Prostate gland (tissue), 2 donors: ENCODE measurements at places on chromosomes 1 and 21. TPM values are rescaled to one million over a fixed set of nuclear protein-coding genes. Genes with fewer than 3 reads are reported as not detected.

Gene KCNJ10
- not detected for total RNA-seq

Gene RIPPLY3
- total RNA-seq: 0.34 TPM

Gene RABGGTB
- total RNA-seq: 42.8 TPM

Gene NTMT2
- total RNA-seq: not detected

Gene FMO1
- 0.28 TPM for total RNA-seq

Gene TESK2
- 21.4 TPM for total RNA-seq

Gene KCNJ15
- 4.5 TPM for total RNA-seq

Gene CCDC27
- 0.97 TPM for total RNA-seq

Gene COL6A1
- total RNA-seq: 163 TPM

- DNase-seq: peak; percentile 57
Observed at GRCh38 chr1:206461602-206462455, 8.4 kb upstream of the IKBKE start.

DNA sequence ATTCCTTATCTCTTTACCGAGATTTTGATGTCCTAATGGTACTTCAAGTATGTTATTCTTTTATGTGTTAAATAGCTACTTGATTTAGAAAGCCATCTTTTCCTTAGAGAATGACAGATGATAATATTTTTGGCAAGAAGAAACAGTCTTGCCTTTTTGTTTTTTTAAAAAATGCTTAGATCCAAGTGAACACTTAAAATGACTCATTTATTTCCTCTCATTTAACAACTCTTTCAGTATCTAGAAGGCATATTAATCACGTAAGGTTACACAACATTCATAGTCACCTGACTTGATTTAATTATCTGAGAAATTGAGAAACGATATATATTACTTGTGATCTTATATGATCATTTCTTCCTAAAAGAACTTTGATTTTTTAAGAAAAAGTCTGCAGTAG lies 52.4 kb downstream of the SUCO start:
- no peak for DNase-seq

DNA sequence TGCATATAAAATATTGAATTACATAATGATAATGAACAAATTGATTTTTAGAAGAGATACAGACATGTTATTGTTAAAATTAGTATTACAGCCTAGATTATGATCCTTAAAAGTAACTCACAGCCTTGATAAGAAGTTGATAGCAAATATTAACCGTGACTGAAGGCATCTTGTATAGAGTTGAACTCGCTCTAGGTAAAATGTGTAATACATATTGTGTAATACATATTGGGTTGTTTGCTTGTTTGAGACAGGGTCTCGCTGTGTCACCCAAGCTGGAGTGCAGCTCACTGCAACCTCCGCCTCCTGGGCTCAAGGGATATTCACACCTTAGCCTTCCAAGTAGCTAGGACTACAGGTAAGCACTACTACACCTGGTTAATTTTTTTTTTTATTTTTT lies 269.9 kb downstream of the BRINP3 start:
- no peak for DNase-seq

DNA sequence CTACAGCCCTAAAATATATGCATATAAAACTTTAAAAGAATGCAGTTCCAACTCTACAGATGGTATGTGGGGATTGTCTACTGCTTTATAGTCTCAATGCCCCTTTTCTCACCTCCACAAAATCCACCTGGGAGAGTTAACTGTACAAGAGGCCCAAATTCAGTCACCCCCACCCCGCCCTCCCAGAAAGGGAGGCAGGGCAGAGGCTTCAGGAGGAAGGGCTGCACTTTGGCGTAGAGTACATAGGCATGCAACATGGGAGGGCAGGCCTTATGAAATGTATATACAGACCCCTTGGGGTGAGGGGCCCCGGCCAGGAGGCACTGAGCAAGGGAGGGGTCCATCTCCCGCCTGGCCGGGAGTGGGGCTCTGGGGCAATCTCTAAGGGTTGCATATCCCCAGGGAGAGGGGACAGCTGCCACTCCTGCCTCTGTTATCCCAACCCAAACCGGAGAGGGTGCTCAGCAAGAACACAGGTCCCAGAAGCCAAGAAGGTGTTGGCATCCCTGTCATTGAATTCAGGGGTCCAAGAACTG lies 1.3 kb upstream of the PYGO2 start:
- DNase-seq: no peak

- no peak for DNase-seq
Observed at GRCh38 chr1:91053630-91054029, 31.8 kb upstream of the ZNF644 start.

DNA sequence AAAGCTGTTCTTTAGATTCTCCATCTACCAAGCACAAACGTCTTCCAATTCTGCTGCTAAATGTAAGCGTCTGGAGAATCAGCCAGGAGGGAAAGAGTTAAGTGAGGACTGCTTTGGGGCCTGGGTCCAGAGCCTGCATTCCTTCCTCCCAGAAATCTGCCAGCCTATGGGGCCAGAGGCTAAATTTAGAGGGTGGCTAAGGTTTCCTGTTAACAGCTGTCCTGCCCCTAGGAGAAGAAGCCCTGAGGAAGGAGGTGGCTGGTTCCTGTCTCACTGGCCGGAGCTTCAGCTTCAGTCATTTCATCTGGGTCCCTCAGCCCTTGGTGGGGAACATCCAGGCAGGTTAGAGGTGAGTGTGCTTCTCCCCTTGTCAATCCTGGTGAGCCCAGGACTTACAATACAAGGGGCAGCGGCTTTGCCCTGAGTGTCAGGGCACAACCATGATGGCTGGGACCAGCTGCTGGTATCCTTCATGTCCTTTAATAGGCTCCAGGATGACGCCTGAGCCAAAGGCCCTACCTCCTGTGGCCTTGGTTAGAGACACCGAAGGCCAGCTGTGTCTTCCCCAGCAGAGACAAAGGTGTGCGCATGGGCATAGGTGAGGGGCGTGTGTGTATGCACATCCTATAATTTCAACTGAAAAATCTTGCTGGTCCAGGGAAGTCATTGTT lies at the start of gene STYXL2:
Gene STYXL2, plus strand, starts transcription at position 230 of the 671 bp plus-strand sequence. CDS start 775 bp downstream, outside the sequence.
- DNase-seq: no peak

GRCh38 chr1:40014253-40014706 lies 26.2 kb upstream of the CAP1 start:
- DNase-seq: no peak

- DNase-seq: no peak
Observed at GRCh38 chr1:73160759-73161158, 878.4 kb upstream of the NEGR1 start.

DNA sequence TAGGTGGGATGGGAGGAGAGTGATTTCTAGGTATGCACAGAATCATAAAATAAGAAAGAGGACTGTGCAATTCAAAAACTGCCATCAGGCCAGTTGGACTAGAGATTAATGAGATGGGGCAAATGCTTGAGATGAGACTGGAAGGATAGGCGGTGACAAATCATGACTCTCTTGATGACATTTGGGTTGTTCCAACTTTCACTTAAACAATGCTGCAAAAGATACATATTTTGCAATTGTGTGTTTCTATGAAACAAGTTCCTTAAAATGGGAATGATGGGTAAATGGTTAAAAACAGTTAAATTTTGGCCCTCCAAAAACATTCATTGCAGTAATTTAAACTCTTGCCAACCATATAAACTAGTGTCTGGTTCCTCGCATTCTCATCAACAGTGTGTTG lies 55.2 kb downstream of the RNASEL start:
- DNase-seq: no peak

GRCh38 chr1:212457740-212458338 lies 25.1 kb downstream of the NENF start:
- no peak for DNase-seq

- DNase-seq: no peak
Observed at GRCh38 chr21:40803101-40803500, 43.9 kb downstream of the DSCAM start.

- no peak for DNase-seq
Observed at GRCh38 chr1:193960499-193960898, 774.1 kb upstream of the B3GALT2 start.

DNA sequence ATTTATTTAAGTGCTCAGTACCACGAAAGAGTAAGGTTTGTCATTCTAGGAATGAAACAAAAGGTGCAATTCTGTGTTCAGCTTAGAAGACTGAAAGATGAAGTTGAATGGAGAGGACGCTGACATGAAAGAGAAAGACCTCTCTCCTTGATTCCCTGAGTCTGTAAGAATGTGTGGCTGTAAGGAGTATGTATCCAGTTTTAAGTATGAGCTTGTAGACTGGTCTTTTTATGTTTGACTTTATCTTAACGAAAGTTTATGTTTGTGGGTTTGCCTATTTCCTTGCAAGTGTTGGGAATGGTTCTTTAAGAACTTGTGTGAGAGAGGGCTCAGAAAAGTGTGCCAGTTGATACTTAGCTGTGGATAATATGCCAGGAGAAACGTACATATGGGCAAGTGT lies 1.4 kb downstream of the CHD1L start:
- DNase-seq: no peak

DNA sequence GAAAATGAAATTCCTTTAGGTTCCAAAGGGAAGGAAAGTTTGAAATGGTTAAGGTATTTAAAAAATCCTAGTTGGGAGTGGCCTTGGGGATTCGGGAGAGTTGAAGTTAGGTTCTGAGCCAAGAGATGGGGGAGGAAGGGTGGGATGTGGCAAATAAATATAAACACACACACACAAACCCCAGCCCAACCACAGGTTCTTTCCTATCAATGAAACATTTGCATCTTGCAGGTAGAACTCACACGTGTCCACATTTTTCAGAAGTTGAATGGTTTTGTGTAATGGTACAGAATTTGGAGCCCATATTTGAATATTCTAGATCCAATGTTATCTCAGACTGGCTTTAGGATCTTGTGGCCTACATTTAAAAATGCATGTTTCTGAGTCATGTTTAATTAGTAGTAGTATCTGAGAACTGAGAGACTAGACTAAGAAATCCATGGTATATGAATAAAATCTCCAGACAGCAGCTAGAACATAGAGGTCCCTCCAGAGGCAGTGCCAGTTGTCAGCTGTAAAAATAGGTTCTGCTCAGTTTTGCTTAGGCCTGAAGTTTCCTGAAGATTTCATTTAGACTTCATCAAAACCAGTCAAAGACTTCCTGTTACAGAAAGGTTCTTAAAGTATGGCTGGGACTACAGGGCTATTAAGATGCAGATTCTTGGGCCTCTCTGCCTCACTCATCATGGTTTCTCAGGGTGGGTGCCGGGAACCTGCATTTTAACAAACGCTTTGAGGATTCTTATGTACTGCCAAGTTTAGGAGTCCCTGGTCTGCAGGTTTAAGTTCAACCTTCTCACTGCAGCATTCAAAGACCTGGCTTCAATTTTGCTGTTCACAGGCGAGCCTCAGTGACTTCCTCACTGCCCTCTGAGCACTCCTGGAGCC lies 21.3 kb downstream of the RUNX1 start:
- no peak for DNase-seq

DNA sequence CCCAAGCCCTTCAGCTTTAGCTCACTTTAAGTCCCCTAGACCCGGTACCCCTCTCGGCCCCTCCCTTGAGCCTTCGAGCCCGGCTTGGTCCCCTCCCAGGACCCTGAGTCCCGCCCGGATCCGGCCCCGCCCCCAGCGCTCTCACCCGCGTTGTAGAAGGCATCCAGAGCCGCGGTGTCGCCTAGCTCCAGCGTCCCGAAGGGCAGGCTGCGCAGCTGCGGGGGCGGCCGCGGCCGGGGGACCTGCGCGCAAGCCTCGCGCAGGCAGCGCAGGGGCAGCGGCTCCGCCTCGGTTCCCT lies 699 bp downstream of the MAP3K6 start:
- peak; percentile 81 for DNase-seq

GRCh38 chr1:92485381-92486250 lies 1.1 kb downstream of the GFI1 start:
- DNase-seq: no peak

- DNase-seq: no peak
Observed at GRCh38 chr1:226723657-226724532, 15.2 kb downstream of the ITPKB start.

DNA sequence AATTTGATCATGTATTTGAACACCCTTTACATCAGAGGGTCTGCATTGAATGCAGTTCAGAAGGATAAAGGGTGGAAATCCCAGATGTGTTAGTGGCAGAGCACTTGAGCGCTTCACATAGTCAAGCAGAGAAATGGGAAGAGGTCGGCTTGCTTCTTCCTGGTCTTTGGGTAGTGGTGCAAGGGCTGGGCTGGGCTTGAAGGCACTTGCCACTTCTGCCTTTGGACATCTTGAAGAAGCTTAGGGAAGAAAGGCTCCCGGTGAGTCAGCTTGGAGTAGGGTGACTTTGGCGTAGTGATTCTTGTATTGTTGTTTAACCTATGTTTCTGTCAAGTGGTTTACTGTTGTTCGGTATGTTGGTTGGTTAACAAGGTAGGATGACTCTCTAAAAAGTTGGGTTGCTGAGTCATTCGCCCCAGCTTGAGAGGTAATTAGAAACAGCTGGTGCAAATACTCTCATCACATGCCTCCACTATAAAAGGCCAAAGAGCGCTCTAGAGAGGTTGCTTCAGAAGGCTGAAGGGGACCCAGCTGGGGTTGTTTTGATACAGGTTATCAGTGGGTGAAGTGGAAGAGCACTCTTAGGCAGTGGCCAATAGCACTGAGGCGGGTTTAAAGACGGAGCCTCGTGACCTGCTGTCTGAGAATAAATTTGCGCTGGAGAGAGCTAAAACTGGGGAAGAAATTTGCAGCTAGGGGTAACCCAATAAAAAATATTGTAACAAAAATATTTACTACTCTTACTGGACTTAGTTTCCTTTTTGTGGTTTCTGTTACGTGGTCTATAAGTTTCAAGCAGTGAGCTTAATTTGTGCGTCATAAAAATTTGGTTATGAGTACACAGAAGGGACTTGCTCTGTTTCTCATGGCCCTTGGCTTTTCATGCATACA lies 1.4 kb downstream of the BACH1 start:
- DNase-seq: peak; percentile 29
